ENCODE measurements at places on chromosomes 13 and 19.

DNA sequence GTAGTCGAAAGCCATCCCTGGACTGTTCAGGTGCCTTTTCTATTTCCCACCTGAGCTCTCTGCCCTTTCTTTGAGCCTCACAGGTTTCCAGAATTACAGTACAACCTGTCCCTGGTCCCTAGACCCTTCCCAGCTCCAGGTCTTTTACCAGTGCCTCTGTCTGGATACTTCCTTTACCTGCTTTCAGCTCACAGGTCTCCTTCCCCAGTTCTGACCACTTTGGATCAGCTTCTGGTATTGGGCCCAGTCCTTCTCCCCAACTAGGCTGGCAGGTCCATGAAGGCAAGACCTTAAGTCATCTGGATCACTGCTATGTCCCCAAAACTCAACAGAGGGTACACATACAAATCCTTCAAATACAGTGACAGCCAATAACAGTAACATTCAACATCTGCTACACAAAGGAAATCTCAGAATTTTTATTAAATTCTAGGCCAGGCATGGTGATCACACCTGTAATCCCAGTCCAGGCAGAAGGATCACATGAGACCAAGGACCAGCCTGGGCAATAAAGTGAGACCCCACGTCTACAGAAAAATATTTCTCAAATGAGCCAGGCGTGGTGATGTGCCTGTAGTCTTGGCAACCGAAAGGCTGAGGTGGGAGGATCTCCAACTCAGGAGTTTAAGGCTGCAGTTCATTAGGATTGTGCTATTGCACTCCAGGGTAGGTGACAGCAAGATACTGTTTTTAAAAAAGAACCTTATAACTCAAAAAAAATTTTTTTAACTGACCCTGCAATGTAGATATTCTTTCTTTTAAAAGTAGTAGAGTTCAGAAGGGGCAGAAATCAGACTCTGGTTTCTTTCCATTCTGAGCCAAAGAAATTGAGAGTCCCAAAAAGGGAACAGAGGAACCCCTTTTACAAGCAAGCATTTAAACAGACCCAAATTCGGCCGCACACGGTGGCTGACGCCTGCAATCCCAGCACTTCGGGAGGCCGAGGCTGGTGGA, 1.3 kb downstream of the RPS16 start:
- DNase-seq: no peak

DNA sequence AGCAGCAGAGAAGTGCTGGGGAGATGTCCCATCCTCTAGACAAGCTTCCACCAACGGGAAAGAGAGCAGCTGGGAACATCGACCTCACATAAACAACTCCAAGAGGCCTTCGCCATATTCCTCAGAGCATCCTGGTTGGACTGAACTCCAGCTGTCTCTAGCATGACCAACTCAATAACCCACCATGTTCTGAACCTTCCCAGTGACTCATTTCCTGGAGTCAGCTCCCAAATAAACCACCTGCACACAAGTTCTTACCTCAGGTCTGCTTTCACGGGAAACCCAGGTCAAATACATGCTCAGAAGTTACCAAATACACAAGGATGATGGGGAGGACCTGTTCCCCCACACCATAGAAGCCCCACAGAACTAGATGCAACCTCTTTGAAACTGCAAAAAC, 878.5 kb downstream of the UQCRFS1 start:
- DNase-seq: no peak

- DNase-seq: no peak
Observed at GRCh38 chr13:23086968-23087623, 93.7 kb upstream of the SGCG start.

DNA sequence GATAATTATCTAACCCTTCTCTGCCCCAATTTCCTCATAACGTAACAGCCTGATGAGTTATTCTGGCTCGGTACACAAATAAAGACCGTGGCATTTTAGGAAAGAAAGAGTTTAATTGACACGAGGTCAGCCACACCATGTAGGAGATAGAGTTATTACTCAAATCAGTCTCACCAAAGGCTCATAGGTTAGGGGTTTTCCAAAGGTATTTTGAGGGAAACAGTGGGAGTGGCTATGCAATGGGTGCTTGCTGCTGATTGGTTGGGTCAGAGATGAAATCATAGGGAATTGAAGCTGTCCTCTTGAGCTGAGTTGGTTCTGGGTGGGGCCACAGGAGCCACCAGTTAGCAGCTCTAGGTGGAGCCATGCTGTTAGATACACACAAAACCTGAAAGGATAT, 137.5 kb downstream of the FREM2 start:
- DNase-seq: no peak

- no peak for DNase-seq
Observed at GRCh38 chr13:114130837-114131582, 1.4 kb downstream of the RASA3 start.

DNA sequence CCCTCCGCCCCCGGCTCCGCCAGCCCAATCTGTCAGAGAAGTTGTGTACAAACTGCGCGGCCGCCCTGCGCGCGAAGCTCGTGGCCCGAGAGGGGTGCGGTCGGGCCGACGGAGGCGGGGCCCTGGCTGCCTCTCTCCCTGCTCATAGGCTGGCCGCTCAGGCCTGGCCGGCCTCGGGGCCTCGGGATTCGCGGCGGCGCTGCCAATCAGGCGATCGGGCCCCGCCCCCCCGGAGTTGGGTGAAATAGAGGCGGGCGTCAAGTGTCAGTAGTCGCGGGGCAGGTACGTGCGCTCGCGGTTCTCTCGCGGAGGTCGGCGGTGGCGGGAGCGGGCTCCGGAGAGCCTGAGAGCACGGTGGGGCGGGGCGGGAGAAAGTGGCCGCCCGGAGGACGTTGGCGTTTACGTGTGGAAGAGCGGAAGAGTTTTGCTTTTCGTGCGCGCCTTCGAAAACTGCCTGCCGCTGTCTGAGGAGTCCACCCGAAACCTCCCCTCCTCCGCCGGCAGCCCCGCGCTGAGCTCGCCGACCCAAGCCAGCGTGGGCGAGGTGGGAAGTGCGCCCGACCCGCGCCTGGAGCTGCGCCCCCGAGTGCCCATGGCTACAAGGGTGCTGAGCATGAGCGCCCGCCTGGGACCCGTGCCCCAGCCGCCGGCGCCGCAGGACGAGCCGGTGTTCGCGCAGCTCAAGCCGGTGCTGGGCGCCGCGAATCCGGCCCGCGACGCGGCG, at the start of gene KLF5:
KLF5 (plus strand) TSS at position 270 of the 724 bp plus-strand sequence; CDS start at position 593, 323 bp downstream.
- DNase-seq: peak; percentile 93

- DNase-seq: no peak
Observed at GRCh38 chr19:16042533-16043085, 33.7 kb upstream of the TPM4 start.

DNA sequence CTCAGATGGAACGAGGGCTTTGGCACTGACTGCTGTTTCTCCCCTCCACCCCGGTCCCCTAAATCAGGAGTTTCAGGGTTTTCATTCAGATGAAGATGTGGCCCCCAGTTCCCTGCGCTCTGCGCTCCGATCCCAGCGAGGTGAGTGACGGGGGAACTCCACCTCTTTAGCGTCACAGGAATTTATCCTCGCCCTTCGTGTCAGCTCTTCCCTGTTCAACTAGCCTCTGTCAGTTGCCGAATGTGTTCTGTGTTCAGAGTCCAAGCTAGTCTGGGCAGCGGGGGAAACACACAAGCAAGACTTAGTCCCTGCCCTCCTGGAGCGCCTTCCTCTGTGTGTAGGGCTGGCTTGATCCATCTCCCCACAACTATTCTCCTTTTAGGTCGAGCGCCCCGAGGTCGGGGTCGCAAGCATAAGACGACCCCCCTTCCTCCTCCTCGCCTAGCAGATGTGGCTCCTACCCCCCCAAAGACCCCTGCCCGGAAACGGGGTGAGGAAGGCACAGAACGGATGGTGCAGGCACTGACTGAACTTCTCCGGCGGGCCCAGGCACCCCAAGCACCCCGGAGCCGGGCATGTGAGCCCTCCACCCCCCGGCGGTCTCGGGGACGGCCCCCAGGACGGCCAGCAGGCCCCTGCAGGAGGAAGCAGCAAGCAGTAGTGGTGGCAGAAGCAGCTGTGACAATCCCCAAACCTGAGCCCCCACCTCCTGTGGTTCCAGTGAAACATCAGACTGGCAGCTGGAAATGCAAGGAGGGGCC, 1.8 kb downstream of the KMT2B start:
- no peak for DNase-seq

DNA sequence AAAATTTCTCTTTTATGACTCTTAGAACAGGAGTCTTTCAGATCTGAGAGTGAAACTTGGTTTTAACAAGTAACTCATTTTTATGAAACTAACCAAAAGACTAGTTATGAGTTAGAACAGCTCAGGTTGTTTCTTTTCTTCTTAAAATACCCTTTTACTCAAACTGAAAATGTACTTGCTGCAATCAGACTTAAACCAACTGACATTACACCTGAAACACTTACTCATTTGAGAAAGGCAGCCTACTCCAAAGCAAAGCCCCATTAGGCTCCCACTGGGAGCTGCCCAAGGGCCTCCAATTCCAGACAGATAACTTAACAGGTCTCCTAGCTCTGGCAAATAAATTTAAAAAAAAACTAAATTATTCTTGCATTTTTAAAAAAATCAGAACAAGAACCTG, 3.6 kb downstream of the FOXO1 start:
- no peak for DNase-seq

- no peak for DNase-seq
Observed at GRCh38 chr19:18475004-18475453, 37.1 kb upstream of the ISYNA1 start.

DNA sequence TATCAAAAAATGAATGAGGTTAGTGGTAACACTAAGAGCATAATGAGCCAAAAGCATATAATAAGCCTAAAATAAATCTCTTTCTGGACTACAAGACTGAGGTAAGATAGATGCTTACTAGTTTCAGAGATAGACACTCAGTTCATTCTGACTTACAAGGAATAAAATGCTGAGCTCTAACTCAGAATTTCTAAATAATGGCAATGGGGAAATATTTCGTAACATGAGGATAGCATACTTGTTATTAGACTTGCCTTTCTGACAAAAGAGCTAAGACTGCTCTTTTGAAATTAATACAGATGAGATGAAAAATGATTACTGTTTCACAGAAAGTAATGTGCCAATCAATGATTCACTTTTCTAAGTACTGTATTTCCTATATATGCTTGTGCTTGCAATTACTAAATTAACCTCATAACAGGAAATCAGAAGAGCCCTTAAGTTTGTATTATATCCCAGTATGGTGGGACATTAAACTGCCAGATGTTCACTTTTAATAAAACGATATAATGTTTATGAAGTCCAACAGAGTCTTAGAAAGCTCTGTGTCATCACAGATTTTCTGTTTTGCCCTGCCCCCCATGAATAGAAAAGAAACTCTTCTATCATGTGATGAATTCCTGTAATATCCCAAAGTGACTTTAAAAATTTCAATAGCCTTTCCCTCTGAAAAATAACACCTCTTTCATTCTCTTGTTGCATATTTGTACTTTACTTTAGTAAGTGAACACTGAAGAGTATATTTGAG, 2771.0 kb upstream of the PCDH20 start:
- no peak for DNase-seq

GRCh38 chr13:110746438-110746837, 32.9 kb downstream of the ING1 start:
- no peak for DNase-seq

DNA sequence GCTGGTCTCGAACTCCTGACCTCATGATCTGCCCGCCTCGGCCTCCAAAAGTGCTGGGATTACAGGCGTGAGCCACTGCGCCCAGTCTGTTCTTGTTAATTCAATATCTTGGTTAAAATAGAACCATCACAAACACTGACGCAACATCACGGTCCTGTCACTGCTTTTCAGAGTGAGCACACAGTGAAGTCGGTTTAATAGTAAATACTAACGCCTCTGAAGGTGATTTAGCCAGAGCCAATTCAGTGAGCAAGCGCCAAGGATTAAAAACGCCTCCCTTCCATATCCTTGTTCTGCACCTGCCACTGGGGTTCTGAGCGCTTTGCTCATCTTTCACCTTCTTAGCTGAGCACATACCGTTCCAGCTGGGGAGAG, 30.3 kb downstream of the LAMP1 start:
- no peak for DNase-seq

DNA sequence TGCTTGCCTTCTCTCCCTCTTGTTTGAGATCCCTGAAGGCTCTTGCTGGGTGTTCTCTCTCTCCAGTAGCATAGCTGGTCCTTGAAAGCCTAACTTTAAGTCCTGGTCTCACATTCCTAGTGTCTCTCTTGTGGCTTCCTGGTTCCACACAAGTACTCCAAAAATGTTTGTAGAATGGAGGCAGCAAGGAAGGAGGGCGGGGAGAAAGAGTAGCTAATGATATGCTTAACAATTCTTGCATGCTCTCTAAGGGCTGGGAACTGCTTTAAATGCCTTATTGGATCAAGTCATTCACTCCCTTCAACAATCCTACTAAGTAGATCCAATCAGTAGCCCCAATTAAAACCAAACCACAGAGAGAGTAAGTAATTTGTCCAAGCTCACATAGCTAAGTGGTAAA, 357.3 kb downstream of the KLF5 start:
- no peak for DNase-seq

- no peak for DNase-seq
Observed at GRCh38 chr19:6384381-6384780, 8.6 kb downstream of the GTF2F1 start.

DNA sequence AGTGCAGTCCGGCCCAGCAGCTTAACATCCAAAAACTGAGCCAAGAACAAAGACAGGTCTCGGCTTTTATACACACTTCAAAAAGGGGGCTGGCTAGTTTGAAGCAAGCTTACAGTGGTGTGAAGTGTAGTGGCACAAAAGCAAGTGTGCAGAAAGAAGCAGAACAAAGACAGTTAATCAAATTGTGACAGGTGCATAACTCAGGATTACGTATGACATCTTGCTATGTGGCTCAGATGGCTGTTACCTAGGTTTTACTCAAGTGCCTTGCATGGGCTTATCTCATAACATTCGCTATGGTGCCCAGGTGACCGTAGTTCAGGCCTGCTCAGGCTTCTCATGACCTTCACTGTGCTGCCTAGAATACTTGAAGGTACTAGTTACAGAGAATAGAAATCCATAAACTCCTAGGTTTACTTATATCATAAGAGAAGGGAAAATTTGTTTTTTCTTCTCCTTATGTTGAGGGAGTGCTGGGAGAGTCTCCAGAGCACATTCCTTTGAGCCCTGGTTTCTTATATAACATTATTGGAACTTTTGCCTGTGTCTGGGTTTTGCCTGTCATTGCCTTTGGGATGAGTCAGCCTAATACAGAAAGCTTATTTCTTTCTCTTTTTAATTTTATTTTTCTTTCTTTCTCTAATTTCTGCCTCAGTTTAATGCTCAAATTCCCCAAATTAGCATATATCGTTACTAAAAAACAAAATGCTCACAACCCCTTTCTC, 1629.1 kb upstream of the PCDH20 start:
- no peak for DNase-seq

GRCh38 chr13:110507678-110508381, 53.7 kb downstream of the RAB20 start:
- DNase-seq: no peak

- no peak for DNase-seq
Observed at GRCh38 chr13:77415253-77416071, 88.6 kb upstream of the MYCBP2 start.

- no peak for DNase-seq
Observed at GRCh38 chr19:7908078-7908699, 4.5 kb downstream of the MAP2K7 start.

- DNase-seq: no peak
Observed at GRCh38 chr13:57815600-57815999, 184.1 kb downstream of the PCDH17 start.

DNA sequence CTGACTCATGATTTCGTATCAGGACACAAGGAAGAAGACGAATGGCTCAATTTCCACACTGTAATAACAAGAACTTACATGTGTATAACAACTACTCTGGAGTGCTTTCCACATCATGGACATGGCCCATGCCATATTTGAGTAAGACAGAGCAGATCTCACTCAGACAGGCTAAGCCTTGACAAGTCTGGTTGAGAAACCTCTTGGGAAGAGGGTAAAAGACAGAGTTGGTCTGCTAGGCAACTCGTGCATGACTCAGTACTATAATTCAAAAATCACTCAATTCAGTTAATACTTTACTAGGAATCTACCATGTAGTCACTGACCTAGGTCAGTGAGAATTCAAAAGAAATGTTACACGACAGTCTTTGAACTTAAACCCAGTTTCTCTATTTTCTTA, 5.7 kb upstream of the THSD1 start:
- DNase-seq: no peak
